ENCODE measurements at places on chromosomes 2 and 18.

DNA sequence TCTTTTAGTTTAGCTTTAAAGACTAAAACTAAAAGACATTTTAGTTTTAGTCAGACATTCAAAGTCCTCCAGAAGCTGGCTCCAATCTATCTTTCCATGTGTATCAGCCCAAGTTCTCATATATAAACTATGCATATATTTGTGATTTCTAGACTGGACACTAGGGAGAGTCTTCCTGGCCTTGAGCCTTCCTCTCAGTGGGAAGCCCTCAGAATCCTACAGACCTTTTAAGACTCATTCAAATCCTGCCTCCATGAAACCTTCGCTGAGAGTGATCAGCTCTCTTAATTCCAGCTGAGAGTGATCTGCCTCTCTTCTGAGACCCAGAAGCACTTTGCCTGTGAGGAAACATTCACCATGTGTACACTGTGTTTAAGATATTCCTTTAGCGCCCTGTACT lies 452.7 kb downstream of the TGIF1 start:
- DNase-seq: no peak

- peak; percentile 59 for DNase-seq
These were observed 370.0 kb downstream of the SLC4A3 start for GRCh38 chr2:219997341-219997851.

DNA sequence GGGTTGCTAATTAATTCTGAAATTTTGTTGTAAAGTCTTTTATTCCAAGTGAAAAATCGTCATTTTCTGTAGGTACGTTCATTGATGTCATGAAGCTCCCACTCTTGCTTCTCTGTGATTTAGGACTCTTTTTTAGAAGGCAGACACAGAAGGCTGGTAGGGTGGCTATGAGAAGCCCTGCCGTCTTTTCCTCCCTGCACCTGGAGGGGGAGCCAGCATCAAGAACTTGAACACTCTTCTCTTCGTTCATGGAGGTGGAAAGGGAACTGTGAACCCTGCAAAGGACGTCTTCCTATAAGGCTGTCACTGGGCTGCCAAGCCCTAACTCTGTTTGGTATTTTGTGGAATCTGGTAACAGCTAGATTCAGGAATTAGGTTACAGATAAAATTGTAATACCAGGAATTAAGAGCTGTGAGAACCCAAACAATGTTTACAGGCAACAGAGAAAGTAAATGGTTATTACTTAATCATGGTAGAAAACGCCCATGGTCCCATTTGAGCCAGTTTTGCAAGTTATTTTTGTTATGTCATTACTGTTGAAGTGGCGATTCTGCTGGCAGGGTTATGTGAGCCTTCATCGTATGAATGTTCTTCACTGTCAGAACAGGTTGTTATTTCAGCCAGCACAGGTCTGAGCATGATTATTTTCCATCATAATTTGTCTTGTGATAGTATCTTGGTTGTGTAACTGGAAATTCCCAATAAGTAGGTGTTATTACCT lies 112.2 kb downstream of the OSBPL6 start:
- DNase-seq: peak; percentile 42

GRCh38 chr18:32019251-32019948 lies 775 bp downstream of the RNF125 start:
- DNase-seq: peak; percentile 20

GRCh38 chr2:158967114-158967730 lies 1.2 kb upstream of the TANC1 start:
- no peak for DNase-seq

GRCh38 chr2:65429786-65430602 lies 2.4 kb downstream of the SPRED2 start:
- DNase-seq: no peak

GRCh38 chr2:65700720-65701119 lies 268.3 kb upstream of the SPRED2 start:
- no peak for DNase-seq
